ENCODE measurements at places on chromosomes 11 and 22.

GRCh38 chr11:110935018-110935640, 222.9 kb upstream of the ARHGAP20 start:
- no peak for DNase-seq

- DNase-seq, result no peak
Measured at GRCh38 chr11:75513250-75513649, 12.5 kb downstream of the GDPD5 start.

DNA sequence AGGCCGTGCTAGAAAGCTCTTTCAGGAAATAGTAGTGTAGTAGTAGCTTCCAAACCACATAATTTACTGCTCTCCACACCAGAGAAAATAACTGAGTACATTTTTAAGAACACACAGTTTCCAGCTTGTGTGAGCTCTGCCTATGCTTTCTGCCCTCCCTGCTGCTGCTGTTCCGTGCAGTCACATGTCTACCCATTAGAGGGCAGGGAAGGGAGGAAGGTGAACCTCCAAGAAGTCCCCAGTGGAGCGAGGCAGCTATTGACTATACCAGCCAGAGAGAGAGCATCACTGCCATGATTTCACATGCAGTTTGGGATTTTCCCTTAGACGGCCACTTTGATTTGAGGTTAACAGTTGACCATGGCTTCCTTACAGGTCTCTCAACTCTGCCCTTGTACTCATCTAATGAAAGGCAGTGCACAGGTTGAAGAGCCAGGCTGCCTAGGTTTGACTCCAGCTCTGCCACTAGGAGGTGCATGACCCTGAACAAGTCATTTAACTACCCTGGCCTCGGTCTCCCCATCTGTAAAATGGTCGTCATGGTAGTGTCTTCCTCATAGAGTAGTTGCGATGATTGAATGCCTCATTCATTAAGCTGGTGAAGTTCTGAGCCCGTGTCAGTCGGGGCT, 19.7 kb upstream of the CTTN start:
- DNase-seq, result no peak

GRCh38 chr11:47348859-47349258, 3.6 kb downstream of the MYBPC3 start:
- DNase-seq, result no peak

GRCh38 chr11:134536219-134536618, 124.2 kb upstream of the B3GAT1 start:
- DNase-seq, result no peak

- DNase-seq, result peak; percentile 29
Measured at GRCh38 chr22:39234867-39235687, 9.7 kb downstream of the PDGFB start.

- no peak for DNase-seq
Measured at GRCh38 chr11:26860895-26861294, 133.0 kb upstream of the FIBIN start.

All from activated naive CD4-positive, alpha-beta T cell treated with anti-CD3 and anti-CD28 coated beads, Interleukin-2, amount 50 U/mL, for 16 hours (primary cell).